ENCODE measurements at places on chromosomes 6 and 20.

DNA sequence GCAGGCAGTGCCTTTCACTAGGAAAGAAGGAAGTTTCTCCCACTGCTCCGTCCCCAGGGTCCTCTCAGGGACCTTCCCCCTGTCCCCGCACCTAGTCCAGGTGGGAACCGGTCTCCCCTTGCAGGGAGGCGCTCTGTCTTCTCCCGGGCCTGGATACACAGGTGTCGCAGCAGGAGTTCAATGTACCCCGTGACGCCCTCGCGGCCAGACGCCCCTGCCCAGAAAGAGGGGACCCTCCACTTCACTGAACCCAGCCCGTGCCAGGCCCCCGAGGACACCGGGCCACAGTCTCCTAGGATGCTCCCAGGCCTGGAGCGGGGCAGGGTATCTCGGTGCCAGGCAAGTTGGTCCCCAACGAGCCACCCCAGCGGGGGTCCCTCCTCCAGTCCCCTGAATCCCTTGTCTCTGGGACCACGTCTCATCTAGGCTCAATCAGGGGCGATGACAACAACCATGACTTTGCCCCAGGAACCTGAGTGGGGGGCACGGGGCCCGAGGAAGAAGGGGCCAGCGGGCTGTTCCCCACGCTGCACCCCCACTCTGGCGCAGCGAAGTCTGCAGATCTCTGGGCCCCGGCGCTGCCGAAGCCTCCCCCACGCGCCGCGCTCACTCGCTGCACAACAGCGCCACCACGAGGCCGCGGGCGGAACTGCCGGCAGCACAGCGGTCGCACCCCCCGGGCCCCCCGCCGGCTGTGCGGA, 103.0 kb downstream of the EDN3 start:
- no peak for DNase-seq

GRCh38 chr6:32187009-32187709, 2.8 kb downstream of the PBX2 start:
- no peak for DNase-seq

- DNase-seq = no peak
Observed at GRCh38 chr6:92864966-92865555, 554.3 kb downstream of the EPHA7 start.

DNA sequence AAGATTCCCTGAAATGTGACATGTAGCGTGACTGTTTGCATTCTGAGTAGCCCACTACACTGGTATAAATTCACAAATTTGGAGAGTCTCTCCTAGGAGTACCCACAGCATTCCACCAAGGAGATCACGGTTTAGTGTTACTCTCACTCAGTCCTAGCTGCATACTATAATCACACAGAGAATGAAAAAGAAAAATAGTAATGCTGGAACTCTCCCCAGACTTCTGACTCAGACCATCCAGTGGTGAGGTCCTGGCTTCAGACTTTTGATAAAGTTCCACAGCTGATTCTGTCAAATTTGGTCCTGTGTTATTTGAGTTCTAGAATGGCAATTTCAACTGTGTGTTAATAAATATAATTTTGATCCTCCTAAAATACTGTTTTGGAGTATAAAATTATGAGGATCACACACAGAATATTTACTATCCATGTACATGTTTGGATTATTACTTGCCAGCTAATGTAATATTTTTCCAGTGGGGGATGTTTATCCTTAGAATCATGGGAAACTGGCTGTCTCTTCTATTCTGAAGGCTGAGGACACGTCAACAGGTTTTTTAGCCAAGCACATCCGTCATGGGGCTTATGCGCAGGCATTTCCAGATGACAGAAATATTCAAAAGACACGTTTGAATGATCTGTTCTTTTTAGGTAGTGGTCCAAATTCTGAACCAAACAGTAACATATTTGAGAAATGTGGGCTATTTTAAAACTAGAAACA, 5.1 kb upstream of the KIAA0408 start:
- DNase-seq = no peak

GRCh38 chr6:113733381-113733780, 123.8 kb upstream of the MARCKS start:
- no peak for DNase-seq

All from NCI-H2081 (cell line).